NCI-H526 treated with DMSO at 0.1 percent for 48 hours (cell line): ENCODE measurements at places on chromosomes 3 and 15.

- DNase-seq: no peak
Observed at GRCh38 chr15:35691891-35692867, 146.2 kb upstream of the DPH6 start.

GRCh38 chr15:61831505-61831921, 228.7 kb downstream of the VPS13C start:
- no peak for DNase-seq

DNA sequence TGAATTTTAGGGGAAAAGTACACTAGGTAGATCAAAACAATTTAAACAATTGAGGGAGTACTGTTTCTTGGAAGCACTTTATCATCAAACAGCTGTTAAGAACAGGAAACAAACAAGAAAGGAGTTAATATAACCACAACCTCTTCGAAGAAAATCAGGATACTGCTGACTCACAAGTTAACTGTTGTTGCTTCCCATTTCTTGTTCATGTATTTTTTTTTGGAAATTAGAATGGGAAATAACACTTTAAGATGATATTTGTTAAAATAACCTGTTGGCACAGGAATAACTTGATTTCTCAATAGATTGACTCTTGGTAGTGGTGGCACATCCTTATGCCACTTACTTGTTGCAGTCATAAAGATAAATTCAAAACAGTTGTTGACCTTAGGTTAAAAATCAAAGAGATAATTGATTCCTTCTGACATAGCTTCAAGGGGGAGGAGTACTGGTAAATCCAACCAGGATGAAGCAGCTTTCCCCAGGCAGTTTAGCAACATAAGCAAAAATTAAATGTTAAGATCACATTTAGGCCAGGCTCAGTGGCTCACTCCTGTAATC, 3.3 kb downstream of the BNIP2 start:
- no peak for DNase-seq

GRCh38 chr15:25061808-25062550, 107.2 kb downstream of the SNRPN start:
- DNase-seq: no peak

DNA sequence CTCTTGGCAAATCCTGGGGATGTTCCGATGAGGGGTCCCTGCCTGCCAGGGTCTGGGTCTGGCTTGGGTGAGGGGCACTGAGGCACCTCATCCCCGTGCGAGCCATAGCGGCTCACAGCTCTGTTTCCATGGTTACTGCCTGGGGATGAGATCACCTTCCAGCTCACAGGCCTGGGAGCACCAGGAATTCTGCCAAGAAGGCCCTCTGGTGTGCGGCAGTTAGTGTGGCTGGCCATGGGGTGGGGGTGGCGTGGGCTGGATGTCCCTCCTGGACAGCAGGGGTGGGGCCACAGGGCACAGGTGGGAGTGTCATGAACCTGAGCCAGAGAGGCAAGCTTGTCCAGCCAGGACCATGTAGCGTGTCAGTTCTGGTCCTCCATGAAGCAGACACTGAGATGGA, 22.1 kb upstream of the PRR23E start:
- DNase-seq: no peak

GRCh38 chr3:53150247-53151085, 10.5 kb upstream of the PRKCD start:
- no peak for DNase-seq
